ENCODE measurements at places on chromosomes 2 and 18.
A peak's percentile ranks its signal among the peaks of the same experiment; 100 is the strongest.

- DNase-seq = no peak
Observed at GRCh38 chr2:127080938-127081755, 25.8 kb downstream of the BIN1 start.

DNA sequence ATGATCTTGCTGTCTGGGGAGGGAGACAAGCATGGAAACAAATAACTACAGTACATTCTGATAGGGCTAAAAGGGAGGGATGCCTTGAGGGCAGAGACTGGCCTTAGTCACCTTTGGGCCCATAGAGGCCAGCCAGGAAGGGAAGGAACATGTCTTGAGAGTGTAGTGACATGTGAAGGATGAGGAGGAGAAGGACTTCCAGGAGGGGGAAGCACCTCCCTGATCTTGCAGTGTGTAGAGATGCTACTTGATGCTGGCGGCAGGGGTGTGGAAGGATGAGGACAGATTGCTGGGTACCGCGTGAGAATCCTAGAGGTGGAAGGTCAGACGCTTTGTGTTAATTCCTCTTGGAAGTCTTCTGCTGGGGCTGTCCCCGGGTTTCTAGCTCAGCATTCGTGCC, 13.1 kb downstream of the TET3 start:
- DNase-seq = no peak

GRCh38 chr18:12318334-12318697, 10.3 kb downstream of the TUBB6 start:
- no peak for DNase-seq

DNA sequence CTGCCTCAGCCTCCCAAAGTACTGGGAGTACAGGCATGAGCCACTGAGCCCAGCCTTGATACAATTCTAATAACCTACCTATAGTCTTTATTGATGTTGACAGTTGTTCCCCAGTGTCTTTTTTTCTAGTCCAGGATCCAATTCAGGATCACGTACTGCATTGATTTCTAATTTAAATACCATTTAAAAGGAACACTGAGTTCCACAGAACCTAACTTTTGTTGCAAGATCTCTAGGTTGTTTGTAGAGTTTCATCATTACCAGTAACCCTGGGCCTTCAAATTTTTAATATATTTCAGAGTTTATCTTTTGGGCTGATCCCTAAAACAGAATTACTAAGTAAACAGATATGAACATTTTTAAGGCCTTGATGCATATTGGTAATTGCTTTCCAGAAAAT, 21.1 kb upstream of the TMBIM1 start:
- no peak for DNase-seq

DNA sequence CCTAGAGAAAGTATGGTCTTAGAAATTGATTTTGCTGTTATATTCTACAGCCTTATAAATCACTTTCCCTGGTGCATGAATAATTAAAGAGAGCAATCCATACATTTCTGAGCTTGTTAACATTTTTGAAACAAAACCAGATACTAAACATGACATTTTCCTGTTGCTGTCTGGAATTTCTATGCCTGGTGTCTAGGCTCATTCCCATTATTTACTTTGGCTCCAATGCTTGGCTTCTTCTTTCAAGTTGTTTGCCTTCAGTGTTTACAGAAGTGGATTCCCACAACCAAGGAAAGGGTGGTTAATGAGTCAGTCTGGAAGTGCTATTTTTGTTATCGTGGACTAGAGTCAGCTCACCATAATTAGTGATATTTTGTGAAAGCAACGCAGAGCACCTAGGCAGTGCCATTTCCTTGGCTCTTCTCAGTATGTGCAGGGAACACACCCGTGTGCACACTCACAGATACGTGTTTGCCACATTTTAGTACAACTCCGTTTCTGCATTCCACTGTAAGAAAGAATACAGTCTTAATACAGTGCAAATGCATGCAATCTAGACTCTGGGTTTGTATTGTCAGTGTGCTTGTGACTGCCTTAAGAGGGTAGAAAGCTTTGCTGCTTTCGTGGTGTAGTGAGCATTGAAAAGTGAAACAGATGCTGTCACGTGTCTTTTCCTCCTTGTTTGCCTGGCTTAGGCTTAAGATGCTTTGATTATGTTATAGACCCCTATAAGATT, 185.0 kb upstream of the RASGRP3 start:
- DNase-seq = peak; percentile 77

DNA sequence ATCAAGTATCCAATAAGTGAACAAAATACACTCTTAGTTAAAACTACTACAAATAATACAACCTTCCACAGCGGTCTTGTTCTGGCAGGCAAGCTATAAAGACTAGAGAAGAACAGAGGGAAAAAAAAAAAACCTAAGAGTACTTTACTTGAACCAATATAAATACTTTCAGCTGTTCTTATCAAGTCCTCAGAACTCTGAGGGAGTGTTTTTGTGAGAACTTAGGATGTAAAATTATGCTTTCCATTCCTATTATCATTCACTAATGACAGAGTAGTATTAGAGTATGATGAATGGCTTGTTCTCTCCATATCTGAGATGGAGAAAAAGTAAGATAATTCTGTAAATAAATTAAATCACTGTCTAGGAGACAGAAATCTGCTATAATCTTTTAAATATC, 68.3 kb downstream of the ATL2 start:
- DNase-seq = no peak

GRCh38 chr2:24359129-24360049, 947 bp downstream of the ITSN2 start:
- DNase-seq = peak; percentile 60
